GM12864 (cell line): ENCODE measurements at places on chromosomes 11 and 22.

DNA sequence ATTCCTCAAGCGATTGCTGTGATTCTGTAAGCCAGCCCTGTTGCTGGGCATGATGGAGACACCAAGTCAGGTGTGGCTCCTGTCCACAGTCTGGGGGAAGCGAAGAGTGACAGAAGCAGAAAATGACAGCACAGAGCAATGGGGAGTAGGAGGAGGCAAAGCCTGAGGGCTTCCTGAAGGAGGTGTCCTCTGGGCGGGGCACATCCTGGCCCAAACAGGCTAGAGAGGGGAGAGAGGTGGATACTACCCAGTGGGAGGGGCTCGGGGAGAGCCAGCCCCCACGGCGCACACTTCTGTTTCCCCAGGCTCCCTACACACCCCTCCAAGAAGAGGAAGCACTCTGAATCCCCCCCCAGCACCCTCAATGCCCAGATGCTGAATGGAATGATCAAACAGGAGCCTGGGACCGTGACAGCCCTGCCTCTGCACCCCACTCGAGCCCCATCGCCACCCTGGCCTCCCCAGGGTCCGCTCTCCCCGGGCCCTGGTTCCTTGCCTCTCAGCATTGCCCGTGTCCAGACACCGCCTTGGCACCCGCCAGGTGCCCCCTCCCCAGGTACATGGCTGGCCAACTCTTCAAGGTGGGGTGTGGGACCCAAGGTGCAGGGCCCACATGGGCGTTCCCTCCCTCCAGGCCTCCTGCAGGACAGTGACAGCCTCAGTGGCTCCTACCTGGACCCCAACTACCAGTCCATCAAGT lies 18.9 kb downstream of the MYRF start:
- no peak for DNase-seq

- no peak for DNase-seq
These were observed 204.4 kb downstream of the ADAMTS15 start for GRCh38 chr11:130652671-130653335.

DNA sequence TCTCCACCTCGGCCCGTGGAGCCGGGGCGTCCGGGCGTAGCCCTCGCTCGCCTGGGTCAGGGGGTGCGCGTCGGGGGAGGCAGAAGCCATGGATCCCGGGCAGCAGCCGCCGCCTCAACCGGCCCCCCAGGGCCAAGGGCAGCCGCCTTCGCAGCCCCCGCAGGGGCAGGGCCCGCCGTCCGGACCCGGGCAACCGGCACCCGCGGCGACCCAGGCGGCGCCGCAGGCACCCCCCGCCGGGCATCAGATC lies 439 bp downstream of the YAP1 start:
- no peak for DNase-seq

- no peak for DNase-seq
These were observed 56.5 kb downstream of the PDHX start for GRCh38 chr11:34972892-34973291.

DNA sequence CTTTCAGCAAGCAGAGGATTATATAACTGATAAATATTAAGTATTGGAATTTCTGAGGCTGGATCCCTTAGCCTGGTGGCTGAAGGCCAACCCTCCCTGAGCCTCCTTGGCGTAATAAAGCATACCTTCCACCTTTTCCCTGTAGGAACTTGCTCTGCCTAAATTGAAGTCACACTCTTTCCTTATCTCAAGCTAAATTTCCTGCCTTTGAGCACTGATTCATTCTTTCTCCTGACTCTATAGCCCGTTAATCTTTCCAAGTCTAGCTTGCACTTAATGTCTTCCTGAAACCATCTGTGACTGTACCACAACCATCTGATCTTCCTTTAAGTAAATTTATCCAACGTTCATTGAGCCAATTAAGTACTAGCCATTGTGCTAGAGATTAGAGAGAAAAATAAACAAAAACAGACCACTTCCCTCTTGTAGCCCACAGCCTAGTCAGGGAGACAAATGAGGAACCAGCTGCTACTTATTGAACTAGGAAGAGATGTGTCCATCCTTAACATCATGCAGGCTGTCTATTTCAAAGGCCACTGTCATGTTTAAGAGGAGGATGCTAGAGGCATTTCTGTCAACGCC lies 62.9 kb downstream of the GRK3 start:
- no peak for DNase-seq

DNA sequence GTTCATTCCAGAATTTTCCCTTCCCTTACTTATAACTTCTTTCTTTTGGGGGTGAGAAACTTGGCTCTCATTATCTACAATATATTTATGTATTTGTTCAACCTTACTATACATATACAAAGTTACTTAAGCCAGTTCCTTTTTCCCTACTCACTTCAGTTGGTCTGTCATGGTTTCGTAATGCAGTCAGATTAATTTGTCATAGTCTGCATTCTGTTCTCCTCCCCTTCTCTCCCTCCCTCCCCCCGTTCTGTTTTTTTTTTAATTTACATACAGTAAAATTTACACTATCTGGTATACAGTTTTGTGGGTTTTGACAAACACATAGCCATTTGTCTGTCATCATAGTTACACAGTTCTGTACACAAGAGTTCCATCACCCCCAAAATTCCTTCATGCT lies 71.8 kb upstream of the ADORA2A start:
- DNase-seq: no peak

DNA sequence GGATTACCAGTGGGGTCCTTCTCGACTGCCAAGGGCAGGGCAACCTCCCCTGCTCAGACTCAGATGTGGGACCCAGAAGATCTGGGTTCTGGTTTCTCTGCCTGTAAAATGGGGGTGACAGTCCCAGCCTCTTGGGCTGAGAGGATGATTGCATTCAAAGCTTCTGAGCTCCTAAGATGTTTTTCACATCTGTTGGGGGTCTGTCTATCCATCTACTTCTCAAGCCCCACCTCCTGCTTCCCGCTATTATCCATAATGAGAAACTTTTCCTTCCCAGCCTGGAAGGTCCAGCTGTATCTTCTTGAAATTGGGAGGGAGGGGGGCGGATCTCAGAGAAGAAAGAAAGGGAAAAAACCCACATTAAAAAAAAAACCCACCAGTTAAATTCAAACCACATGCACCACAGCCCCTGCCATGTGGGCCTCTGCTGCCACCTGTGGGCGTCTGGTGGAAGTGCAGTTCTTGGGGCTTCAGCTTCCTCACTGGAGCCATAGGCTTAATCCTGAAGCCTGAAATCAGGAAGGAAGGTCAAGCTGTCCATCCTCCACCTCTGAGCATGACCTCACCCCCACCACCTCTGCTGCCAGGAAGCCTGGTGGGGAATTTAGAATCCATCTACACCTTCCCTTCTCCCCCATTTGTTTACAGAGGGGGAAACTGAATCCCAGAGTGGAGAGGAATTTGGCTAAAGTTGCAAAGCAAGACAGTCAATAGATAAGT lies 27.3 kb downstream of the ARHGEF17 start:
- DNase-seq: no peak

DNA sequence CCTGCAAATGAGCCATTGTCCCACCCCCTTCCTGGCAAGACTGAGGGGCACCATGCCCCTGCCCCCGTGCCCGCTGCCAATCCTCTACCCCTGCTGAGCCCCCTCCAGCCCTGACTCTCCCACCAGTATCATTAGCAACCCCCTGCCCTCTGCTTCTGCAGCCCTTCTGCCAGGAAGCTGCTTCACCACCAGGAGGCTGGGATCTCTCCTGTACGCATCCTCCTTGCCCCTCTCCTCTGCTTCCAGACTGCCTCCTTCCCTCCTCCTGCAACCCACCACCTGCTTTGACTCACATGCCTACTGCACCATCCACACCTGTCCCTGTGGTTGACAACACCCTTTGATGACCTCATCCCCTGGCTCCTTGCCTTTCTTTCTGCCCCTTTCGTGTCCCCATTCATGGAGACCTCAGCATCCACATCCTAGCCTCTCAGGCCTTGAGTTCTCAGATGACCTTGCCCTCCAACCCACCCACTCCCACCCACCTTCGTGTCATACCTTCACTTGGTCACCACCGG lies 13.4 kb upstream of the PNPLA3 start:
- no peak for DNase-seq

DNA sequence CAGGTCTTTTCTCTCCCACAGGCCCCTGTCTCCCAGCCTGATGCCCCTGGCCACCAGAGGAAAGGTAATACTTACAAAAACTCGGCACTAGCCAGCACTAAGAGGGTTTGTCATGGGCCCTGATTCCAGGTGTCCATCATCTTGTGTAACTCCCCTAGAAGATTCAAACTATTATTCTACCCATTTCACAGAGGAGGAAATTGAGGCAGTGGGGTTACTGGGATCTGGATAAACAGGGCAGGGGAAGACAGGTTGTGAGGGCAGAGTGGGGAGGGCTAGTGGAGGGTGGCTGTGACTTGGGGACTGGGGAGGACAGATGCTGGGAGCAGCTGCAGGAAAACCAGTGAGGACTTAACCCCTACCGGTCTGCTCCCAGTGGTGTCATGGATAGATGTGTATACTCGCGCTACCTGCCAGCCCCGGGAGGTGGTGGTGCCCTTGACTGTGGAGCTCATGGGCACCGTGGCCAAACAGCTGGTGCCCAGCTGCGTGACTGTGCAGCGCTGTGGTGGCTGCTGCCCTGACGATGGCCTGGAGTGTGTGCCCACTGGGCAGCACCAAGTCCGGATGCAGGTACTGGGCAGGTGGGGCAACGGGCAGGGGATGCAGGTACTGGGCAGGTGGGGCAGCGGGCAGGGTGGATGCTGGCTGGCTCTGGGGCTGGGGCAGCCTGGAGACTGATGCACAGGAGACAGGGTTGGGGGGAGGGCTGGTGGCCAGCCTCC lies 1.2 kb downstream of the VEGFB start:
- DNase-seq: no peak

DNA sequence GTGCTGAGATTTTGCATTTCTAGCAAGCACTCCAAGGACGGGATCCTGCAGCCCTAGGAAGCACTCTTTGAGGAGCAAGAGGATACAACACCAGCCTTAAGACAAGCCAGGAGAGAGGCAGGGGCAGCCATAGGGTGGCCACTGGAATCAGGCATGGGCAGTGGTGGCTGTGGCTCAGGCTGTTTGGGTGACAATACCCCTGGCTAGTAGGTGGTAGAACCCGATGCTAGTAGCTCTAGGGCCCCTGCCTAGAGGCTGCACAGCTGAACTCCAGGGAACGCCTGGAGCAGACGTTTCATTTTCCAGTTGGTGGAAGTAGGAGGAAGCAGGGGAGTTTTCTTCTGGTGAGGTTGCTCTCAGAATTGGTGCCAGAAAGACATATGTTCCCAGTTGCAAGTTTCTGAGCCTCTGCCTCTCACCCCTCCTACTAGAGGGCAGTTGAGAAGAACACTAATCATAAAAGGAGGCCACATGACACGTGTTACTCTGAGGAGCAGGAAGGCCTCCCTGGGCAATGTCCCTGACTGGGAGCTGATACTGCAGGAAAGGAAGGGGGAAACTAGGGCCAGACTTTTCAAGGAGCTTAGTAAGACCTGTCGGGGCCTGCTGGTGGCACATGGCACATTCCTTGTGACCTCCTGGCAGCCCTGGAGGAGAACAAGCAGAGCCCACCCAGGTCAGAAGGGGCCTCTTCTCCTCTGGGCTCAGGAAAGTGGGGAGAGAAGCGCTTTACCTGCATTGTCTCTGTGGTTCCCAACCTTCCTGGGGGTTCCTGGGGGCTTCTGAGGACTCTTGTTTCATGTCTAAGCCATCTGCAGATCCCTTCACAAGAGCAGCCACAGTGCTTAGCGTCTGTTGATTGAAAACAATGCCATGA lies 56.6 kb upstream of the DRD2 start:
- DNase-seq: no peak

DNA sequence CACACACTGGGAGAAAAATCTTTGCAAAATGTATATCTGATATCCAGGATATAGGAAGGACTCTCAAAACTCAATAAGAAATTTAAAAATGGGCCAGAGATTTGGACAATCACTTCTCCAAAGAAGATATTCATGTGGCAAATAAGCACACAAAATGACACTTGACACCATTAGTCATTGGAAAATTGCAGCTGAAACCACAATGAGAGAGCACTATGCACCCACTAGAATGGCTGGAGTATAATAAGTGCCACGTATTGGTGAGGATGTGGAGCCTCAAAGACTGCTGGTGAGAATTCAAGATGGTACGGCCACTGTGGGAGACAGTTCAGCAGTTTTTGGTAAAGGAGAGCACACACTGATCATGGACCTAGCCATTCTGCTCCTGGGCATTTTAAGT lies 12.8 kb upstream of the OSBPL5 start:
- DNase-seq: no peak

DNA sequence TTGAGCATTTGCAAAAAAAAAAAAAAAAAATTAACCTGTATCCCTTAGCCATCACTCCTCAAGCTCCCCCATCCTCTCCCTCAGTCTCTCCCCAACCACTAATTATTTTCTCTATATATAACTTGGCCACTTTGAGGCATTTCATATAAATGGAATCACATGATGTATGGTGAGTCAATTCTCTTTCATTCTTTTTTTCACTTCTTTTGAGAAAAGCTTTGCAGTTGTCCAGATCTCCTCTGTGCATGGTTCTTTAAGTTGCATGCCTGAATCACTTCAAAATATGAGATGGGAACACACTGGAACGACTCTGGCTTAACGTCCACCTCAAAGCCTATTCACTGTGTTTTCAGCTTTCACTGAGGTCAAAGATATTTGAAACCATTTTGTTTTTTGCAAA lies 40.7 kb downstream of the SHANK2 start:
- DNase-seq: no peak

DNA sequence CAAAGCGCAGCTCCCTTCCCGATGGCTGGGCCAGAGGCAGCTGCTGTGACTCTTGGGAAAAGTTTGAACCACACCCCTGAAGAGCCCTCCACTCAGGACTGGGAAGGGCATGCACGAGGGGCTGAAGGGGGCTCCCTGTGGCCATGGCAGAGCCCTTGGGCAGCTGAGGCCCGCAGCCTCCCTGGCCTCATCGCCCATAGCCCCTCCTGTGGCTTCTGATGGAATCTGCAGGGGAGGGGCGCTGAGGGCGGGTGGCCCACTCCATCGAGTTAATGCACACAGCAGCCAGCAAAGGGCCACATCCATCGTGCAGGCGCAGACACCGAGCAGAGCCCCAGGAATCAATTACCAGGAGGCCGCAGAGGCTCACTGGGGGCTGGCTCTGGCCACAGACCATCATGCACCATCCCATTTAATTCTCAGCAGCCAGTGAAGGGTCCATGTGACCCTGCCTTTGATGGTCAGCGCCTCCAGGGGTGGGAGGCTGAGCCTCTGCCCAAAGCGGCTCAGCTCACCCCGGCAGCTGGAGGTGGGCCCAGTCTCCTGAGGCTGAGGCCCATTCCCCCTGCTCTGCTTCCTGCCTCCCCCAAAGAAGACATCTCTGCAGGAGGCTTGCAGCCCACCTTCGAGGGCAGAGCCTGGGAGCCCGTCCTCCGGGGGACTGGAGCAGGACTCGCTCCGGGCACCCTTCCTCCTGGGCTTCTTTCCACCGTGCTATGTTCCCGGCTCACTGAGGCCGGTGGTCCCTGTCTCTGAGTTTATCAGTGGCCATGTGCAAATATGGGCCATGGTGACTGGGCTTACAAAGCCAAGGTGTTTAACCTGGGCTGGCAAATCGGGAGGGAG lies 1410.2 kb downstream of the BRD1 start:
- DNase-seq: no peak

GRCh38 chr11:36121054-36121453 lies 168.2 kb downstream of the COMMD9 start:
- no peak for DNase-seq
